ENCODE measurements at places on chromosomes 1 and 21.

GRCh38 chr21:29018540-29018939, 609 bp downstream of the RWDD2B start:
- DNase-seq: no peak

DNA sequence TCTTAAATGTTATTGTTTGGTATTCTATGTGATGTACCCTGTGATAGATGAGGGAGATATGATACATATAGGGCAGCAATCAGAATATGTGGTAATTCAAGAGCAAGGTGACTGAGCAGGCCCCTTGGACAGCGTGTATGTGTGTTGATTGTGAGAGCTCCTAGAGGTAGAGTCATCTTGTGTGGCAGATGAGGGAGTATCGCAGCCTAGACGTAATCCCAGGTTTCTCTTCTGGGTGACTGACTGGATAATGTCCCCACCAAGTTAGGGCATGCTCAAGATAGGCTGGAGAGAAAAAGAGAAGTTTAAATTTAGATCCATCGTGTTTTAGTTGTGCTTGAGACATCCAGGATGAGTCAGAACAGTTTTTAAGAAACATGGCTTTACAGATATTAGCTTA, 185.3 kb downstream of the ZP4 start:
- no peak for DNase-seq

- DNase-seq: no peak
Observed at GRCh38 chr1:45922813-45923212, 119.4 kb downstream of the MAST2 start.

GRCh38 chr1:83794384-83794783, 204.5 kb downstream of the TTLL7 start:
- no peak for DNase-seq

DNA sequence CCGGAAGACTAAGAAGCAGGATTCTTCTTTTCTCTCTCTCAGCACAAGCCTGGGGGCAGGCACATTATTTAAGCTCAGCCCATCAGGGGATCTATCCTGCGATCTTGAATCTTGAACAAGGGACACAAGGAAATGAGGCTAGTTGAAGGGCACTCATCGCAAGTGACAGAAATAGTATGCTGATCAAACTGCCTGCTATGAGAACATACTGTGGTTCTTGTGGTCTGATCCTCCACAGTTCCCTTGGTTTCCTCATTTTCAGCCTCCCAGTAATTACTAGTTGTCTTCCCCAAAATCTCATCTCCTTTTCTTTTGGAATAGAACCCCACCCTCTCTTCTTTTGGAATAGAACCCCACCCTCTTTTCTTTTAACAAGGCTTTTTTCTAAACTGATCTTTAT, 6.5 kb downstream of the ANKRD45 start:
- no peak for DNase-seq

- no peak for DNase-seq
Observed at GRCh38 chr1:211281320-211282022, 22.3 kb downstream of the RCOR3 start.

DNA sequence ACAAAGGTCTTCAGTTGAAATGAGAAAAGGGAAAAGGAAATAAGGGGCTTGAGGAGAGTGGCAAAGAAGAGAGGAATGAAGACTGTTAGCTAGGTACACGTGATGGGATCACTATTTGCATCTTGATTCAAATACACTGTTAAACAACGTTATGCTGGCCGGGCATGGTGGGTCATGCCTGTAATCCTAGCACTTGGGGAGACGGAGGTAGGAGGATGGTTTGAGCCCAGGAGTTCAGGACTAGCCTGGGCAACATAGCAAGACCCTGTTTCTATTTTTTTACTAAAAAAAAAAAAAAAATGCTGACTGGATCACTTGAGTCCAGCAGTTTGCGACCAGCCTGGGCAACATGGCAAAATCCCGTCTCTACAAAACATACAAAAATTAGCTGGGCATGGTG, 2.4 kb downstream of the RBM34 start:
- DNase-seq: no peak

- DNase-seq: no peak
Observed at GRCh38 chr1:107620753-107621152, 344.2 kb downstream of the VAV3 start.

DNA sequence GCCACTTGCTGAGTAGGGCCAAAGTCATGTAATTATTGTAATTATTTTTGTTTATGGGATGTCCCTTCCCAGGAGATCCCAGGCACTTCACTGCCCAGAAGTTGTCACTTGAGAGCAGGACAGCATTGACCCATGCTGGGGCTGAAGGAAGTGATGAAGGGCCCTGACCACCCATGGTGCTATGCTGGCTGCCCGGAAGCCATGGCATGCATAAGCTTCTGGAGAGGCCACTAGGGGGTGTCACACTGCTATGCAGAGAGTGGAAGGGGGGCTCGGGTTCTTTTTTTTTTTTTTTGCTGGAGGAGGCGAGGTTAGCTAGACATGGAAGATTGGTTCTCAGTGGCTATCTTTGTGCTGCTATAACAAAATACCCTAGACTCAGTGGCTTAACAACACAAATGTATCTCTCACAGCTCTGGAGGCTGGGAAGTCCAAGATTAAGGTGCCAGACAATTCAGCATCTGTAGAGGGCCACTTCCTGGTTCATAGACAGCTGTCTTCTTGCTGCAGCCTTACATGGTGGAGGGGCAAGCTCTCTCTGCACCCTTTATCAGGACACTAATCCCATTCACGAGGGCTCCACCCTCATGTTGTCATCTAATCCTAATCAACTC, 84.9 kb downstream of the CNIH3 start:
- no peak for DNase-seq

DNA sequence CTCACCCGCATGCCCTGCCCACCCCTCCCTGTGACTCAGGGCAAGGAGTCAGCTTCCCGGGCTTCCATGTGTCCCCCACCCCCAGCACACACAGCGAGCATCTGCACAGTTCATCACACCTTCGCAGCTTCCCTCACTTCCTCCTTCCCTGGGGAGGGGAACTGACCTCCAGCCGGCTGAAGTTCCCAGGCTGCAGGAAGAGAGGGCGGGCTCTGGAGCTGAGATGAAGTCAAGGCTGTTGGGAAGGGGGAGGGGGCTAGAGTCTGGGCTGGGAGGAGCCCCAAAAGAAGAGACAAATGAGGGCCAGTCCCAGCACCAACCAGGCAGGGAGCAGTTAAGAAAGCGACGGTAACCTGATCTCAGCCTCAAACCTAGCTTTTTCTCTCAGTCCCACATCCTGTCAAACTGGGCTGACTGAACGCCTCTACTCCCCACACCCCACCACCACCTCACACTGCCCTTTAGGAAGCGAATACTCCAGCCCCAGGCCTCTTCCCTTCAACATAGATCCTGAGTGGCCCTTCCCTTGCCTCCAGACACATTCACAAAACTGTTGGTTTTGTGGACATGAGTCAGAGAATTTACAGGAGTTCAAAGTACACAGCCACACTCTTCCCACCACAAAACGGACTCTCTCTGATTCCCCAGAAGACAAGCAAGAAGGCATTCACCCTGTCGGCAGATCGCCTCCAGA, 1.8 kb downstream of the RHOC start:
- DNase-seq: no peak

DNA sequence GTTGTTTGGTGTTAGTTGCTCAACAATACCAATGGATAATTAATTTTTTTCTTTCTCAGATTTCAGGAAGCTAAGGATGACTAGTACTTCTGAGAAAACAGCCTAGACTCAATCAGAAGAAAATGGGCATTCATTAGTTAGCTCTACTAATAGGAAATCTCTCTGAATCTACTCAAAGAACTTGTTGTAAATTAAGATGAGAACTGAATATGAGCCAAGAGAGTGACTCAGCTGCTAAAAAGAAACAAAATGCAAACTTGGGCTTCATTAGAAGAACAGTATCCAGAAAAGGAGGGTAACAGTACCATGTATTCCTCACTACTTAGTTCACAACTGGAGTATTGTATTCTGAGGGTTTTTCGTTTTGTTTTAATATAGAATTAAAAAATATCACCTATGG, 12.5 kb downstream of the FOXJ3 start:
- DNase-seq: no peak

DNA sequence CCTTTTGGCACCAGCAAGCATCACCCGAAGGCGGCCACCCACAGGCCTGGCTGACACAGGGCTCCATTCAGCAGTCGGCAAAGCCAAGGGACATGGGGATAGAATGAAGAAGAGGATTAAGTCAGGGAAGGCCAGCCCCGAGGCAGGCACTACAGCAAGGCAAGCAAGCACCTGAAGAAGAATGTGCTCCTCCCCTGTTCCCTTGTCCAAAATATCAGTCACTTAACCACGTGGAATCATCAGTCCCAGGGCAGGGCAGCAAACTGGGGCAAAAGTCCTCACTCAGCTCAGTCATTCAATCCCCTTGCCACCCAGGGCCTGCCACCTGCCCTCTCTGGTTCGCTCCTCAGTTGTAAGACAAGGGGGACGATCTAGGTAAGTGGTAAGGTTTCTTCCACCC, 9.3 kb downstream of the KANK4 start:
- no peak for DNase-seq

GRCh38 chr1:5920201-5920600, 72.0 kb downstream of the NPHP4 start:
- DNase-seq: no peak

Data from stimulated activated CD4-positive, alpha-beta T cell treated with anti-CD3 and anti-CD28 coated beads, Interleukin-1b, Interleukin-23, amount 100 ng/mL, for 4 hours (primary cell).